ENCODE measurements at places on chromosomes 3 and 15.

DNA sequence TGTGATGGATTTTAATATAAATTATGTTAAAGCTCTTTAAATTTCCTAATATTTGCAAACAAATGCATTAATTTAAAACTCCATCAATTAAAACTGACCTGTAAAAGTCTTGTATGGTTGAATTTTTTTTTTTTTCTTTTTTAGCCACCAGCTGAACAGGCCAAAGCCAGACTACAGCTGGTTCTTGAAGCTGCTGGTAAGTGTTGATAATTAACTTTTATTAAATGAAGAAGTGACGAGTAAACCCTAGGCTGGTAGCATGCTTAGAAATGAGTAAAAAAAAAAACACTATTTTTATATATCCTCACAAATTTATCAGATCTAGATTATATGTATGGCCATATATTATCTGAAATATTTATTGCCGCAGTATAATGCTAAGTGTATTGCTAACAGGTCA, 216.3 kb upstream of the MLF1 start:
- DNase-seq = no peak

- DNase-seq = no peak
Observed at GRCh38 chr15:63503739-63504246, 600 bp upstream of the USP3 start.

DNA sequence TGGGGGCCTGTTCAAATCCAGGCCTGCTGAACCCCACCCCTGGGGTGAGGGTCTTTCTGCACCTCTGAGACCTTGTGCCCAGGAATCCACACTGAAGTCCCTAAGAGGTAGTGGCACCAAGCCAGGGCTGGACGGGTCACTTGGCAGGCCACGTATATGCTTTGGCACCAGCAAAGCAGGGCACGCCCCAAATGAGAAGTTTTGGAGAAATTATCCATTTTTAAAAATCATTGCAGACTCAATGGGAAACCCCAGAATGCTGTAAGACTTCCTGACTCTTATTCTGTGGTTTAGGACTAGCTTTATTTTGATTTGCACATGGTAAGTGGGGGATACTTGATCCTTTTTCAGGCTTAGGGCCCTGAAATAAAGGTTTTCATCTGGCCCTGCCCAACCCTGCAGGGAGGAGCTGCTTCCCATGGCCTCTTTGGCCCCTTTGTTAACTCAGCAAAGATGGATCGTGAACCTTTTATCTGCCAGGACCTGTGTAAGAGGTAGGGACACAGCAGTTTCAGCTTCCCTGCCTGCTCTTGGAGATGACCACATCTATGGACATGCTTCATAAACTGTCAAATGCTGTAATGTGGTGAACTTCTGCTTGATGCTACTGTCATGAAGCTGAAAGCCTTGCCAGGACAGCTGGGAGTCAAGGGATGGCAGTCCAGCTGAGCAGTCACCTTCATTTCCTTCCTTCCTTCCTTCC, 88.0 kb downstream of the HMG20A start:
- DNase-seq = no peak

GRCh38 chr3:187084126-187084525, 55.2 kb downstream of the RPL39L start:
- no peak for DNase-seq

DNA sequence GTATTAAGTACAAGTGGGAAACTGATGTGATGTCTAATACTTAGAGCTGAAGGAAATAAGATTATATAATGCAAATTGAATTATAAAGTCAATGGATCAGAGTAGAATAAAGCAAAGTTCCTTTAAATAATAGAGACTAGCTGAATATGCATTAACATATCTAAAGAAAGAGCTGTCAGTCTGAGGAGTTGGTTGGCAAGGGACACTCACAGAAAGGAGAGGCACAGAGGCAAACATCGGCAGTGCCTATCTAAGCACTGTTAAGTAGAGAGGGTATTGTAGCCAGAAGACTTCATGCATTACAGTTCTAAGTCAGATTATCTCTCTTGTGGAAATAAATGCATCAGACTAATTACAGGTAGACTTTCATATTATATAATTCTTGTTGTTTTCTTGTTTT, 16.6 kb downstream of the NRG4 start:
- no peak for DNase-seq

DNA sequence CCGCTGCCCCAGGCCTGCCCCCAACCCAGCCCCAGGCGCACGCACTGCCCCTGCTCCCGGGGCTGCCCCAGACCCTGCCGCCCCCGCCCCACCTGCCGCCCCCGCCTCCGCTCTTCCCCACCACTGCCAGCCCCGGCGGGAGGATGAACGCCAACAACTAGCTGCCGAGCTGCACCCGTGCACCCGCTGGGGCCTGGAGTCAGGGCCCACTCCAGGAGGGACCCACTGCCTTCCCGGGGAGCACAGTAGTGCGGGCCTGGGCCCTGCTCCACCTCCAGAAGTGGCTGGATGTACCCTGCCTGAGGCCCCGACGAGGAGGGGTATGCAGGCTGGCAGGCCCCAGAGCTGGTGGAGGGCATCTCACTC, 10.9 kb downstream of the ZBTB47 start:
- no peak for DNase-seq

DNA sequence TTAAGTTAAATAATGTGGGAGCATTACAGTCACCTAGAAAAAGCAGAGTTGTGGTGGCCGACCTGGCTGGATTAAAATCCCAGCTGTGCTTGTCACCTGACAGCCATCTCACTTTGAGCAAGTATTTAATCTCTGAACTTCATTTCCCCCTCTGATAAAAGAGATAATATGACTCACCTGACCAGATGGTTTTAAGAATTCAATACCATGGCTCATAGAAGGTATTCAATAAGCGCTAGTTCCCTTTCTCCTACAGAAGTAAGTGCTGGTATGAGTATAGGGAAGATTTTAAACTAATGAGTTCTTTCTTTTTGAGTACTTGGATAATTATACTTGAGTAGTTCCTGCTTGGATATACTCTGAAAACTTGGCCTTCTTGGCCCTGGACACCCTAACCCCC, 325.5 kb downstream of the IL5RA start:
- no peak for DNase-seq

DNA sequence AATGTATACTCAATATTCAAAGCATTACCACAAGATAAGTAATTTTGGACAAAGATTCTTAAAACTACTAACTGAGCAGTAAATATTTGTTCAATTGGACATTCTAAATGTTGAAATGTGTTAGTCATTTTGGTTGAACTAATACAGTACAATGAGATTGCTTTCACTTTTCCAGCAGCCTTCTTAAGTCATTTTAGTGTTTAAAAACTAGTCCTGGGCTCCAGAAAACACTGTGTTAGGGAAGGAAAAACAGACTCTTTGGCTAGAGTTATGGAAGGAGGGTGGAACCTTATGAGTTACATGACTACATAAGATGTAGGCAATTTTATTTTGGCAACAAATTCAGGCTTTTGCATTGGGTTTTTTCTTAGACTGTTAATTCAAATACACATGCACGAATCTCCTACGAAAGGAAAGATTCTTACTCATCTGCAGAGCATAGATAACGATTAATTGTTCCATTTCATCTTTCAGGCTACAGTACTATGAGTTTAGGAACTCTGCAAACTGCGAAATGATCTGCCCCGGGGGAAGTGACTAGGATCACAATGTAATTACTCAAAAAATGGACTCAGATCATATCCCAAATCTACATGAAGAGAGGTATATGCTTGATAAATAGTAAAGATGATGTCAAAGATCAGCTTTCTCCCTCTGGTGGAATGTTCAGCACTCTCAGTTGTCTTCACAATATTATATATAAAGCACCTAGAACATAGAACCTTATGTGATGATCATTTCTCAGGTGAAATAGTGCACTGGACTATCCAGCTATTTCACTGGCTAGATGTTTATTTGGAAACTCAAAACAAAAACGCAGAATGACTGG, 492.8 kb upstream of the MDFIC2 start:
- no peak for DNase-seq

DNA sequence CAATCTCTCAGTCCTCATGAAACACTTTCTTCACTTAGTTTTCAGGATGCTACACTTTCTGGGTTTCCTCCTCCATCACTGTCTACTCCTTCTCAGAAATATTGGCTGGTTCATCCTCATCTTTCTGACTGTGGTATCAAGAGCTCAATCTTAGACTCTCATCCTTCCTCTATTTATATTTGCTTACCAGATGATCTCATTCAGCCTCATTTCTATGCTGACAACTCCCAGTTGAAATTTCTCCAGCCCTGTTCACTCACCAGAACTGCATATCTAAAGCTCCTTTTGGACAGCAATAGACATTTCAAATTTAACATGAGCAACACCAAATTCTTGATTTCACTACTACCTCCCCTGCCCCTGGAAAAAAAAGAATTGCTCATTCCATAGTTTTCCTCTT, 48.0 kb upstream of the FBN1 start:
- no peak for DNase-seq

DNA sequence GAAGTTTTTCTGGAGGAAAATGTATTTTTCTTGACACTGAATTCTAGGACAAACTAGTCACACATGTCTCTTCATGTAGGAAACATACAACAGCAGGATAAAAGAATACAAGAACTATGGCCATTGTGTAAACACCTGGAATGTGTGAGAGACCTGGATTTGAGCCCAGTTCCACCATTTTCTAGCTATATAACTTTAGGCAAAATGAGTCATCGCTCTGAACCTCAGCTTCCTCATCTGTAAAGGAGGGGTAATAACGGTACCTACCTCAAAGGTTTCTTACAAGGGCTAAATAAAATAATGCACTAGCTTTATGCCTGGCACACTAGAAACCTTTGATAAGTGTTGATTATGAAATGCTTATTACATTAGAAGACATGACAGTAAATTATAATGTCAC, 57.8 kb downstream of the RIOX2 start:
- DNase-seq = no peak

- no peak for DNase-seq
Observed at GRCh38 chr3:101216710-101217465, 103.5 kb downstream of the IMPG2 start.

DNA sequence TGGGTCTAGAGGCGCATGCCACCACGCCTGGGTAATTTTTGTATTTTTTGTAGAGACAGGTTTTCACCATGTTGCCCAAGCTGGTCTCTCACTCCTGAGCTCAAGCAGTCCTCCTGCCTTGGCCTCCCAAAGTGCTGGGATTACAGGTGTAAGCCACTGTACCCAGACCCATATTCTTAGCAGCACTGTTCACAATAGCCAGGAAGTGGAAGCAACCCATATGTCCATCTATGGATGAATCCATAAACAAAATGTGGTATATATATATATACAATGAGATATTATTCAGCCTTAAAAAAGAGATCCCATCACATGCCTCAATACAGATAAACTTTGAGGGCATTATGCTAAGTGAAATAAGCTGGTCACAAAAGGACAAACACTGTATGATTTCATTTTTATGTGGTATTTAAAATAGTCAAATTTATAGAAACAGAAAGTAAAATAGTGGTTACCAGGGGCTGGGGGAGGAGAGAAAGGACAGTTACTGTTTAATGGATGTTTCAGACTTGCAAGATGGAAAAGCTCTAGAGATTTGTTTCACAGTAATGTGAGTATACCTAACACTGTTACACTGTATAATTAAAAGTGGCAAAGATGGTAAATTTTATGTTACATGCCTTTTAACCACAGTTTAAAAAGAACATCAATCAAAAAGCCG, 35.7 kb upstream of the GRAMD1C start:
- no peak for DNase-seq

DNA sequence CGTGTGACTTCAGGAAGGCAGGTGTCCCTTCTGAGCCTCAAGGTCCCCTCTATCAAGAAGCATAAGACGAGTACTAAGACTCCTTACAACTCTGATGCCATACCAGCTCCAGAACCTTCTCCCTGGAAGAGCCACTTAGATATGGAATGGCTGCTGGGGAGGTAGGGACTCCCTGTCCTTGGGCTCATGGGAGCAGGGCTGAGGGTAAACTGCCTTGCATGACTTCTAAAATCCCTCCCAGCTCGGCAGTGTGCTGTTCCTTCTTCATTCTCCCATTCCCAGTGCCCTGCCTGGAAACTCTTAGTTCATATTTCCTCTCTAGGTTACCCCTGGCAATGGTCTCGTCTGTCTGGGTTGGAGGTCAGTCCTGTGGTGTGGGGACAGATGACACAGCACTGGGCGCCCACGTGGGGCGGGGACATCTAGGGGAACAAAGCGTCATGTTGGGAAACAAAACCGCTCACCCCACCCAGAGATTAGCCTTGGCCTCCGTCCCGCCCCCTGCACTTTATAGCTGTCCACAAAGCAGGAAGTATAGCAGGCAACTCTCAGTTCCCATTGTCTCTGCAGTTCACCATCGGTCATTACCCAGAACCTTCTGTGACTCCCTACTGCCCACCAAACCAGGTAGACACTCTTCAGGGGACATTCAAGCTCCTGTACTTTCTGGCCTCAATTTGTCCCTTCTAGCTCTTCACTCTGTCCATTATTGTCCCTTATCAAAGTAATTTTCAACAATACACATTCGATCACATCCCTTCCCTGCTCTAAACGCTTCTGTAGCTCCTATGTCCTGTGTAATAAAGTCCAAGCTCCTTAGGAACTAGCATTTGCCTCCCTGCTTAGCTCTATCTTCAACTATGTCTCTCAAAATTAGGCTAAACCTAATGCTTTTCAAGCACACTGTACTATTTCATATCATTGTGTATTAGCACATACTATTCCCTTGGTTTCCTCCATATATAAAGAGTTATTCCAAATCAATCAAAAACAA, 73.8 kb downstream of the IQSEC1 start:
- no peak for DNase-seq

DNA sequence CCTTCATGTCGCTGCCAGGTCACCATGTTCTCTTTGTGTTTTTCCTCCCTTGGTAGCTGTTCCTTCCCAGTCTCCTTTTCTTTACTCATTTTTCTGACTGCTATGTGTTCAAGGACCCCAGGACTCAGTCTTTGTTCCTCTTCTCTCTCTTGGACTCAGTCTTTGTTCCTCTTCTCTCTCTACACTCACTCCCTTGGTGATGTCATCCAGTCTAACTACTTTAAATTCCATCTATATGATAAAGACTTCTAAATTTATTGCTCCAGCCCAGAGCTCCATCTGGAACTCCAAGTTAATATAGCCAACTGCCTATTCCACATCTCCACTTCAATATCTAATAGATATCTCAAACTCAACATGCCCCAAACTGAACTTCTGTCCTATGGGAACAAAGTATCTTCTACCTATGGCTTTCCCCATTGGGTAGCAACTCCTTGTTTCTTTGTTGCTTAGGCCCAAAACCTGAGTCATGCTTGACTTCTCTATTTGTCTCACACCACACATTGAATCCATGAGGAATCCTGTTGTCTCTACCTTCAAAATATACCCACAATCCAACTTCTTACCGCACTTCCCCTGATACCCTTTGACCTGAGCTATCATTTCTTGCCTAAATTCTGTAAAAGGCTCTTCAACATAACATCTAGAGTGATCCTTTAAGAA, 4.9 kb upstream of the DYNC1LI1 start:
- DNase-seq = no peak

DNA sequence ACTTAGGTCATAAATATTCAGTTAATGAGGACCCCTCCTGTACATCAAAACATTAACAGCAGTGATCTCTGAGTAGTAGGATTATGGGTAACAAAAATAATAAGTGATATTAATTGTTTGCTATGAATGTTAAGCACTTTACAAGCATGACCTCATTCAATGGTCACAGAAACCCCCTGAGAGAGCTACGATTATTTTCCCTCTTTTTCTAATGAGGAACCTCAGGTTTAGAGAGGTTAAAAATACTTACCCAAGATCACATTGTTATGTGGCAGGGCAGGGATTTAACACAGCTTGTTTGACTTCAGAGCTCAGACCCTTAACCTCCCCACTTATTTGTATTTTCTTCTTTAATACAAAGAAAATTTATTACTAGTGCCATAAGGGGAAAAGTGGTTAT, 228.2 kb downstream of the TBL1XR1 start:
- DNase-seq = no peak

Measured in HuH-7.5 (cell line).